ENCODE measurements at places on chromosomes 2 and 18. TPM values are rescaled to one million over a fixed set of nuclear protein-coding genes. Genes with fewer than 3 reads are reported as not detected.
A peak's percentile ranks its signal among the peaks of the same experiment; 100 is the strongest.

Gene MC4R
- polyA plus RNA-seq = 0.38 TPM

Gene GALNT13
- polyA plus RNA-seq = 0.43 TPM

DNA sequence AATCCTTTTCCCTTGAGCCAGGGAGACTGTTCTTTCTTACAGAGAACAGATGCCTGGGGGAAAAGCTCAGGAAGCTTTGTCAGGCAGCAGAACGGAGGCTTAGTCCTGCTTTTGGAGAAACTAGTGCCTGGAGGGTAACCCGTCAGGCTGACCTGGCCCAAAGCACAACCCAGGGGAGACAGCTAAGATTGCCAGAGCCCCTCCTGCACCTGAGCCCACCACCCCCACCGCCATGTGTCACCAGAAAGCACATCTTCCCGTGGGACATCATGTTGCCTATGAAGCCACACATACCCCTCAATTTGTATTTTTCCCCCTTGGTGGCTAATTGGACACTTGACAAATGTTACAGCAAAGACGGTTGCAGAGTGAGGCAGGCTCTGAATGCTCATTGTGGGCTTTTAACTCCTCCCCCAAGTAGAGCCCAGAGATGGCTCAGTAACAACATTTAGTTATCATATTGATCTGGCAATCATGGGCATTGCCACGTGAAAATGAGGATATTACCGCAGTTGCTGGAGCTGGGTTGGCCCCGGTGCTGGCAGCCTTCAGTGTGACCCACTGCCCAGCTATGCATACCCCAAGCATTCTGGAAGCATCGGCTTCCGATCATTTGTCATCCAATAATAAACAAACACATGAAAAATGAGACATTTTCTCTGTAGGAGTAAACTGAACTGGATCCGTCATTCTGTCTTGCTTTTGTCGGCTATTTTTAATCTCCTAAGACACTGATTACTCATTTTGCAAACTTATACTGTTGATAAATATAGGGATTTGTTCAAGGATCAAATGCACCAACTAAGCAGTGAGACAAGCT is 229.5 kb downstream of the ATAD2B start:
- H3K27ac ChIP-seq = no peak overlapping the region
- H3K27me3 ChIP-seq = no peaks in the 10 kb centered on the region
- H3K4me1 ChIP-seq = peaks cover 11% of the 10 kb centered on the region
- H3K36me3 ChIP-seq = peaks cover 64% of the 10 kb centered on the region

- peaks cover 15% of the 10 kb centered on the region for H3K4me1 ChIP-seq
- no peaks in the 10 kb centered on the region for H3K36me3 ChIP-seq
- H3K4me3 ChIP-seq = no peak overlapping the region
- no peak overlapping the region for H3K27ac ChIP-seq
These were observed 159.4 kb downstream of the GALNT14 start for GRCh38 chr2:30978854-30979253.

Gene SH3RF3
- polyA plus RNA-seq = 4.1 TPM

GRCh38 chr2:128373451-128374000 is 54.9 kb upstream of the HS6ST1 start:
- H3K4me3 ChIP-seq = no peak overlapping the region
- no peaks in the 10 kb centered on the region for H3K36me3 ChIP-seq
- no peak overlapping the region for H3K27ac ChIP-seq
- no peak for DNase-seq

Gene NABP1
- polyA plus RNA-seq = 8.2 TPM

DNA sequence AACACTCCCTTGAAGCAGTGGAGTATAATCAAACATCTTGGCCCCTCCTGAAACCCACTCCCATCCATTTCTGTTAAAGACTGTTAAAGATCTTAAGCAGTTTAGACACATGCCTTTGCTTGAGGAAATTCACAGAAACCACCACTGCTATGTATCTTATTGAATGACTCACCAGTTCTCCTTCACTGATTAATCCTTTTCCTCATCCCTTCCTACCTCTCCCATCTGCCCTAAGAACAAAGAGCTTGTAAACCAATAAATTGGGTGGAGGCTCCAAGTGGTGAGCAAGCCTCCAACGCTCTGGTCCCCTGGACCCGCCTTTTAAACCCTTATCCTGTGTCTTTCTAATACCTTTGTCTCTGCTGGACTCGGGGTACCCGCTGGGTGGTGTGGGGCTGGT is 746.1 kb downstream of the LRP1B start:
- H3K27me3 ChIP-seq = no peaks in the 10 kb centered on the region
- no peak overlapping the region for H3K27ac ChIP-seq
- H3K4me3 ChIP-seq = no peak overlapping the region
- DNase-seq = no peak
- no peaks in the 10 kb centered on the region for H3K4me1 ChIP-seq
- no peaks in the 10 kb centered on the region for H3K36me3 ChIP-seq

Gene UGT1A5
- not detected for polyA plus RNA-seq

Gene PSMA8
- not detected for polyA plus RNA-seq

GRCh38 chr2:48059975-48060374 is 153.7 kb upstream of the FBXO11 start:
- H3K36me3 ChIP-seq = no peaks in the 10 kb centered on the region
- no peak for DNase-seq
- no peak overlapping the region for H3K4me3 ChIP-seq
- H3K27me3 ChIP-seq = no peaks in the 10 kb centered on the region
- H3K27ac ChIP-seq = no peak overlapping the region

Gene SERPINB2
- 0.10 TPM for polyA plus RNA-seq

Gene SMCHD1
- 36.4 TPM for polyA plus RNA-seq

DNA sequence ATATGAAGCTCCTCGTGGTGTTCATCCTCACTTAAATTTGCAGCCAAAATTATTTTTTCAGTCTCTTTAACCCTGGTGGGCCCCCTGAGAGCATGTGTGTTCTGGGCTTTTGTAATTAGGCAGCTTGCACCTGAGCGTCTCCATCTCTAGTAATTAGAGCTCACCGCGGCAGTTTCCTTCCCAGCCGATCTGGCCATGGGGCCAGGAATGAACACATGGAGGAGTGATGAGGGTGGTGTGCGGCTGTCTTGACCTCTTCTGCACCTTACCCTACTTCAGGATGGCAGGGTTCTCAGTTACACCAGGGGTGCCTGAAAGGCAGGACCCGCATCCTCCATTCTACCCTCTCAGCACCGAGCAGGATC is 98.5 kb downstream of the AFF3 start:
- H3K27me3 ChIP-seq = no peaks in the 10 kb centered on the region
- H3K4me3 ChIP-seq = no peak overlapping the region
- H3K36me3 ChIP-seq = no peaks in the 10 kb centered on the region
- no peak overlapping the region for H3K27ac ChIP-seq

Gene LIPG
- 4.0 TPM for polyA plus RNA-seq

Gene C2orf15
- polyA plus RNA-seq = 0.41 TPM

DNA sequence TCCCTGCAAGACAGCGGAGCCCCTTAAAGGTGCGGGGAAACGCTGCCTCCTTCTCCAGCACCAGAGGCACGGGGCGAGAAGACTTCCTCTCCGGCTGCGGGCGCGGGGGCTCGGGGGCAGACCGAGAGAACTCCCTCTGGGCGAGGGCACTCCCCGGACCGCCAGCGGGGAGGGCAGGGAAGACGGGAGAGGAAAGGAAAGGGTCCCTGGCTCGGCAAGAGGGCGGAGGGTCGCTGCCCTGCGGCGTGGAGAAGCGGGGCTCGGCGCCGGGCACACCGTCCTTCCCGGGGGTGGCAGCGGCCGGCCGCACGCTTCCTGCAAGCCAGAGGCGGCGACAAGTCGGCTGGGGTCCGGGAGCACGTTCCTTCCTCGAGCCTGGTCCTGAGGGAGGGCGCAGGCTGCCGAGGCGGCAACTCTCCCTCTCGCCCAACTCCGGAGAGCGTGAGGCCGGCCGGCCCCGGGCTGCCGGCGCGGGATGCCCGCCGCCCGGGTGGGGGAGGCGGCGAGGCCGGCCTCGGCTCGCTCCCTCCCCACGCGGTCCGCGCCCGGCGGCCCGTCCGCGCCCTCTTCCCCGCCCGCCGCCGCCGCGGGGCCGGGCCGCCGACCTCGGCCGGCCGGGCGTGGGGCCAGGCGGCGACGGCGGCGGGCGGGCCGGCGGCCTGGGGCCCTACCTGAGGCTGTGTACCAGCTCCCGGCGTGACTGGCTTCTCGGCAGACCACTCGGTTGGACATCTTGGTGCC is 1.1 kb downstream of the MEMO1 start:
- H3K4me3 ChIP-seq = peak overlapping the region; percentile 61
- DNase-seq = peak; percentile 47
- H3K36me3 ChIP-seq = peaks cover 4% of the 10 kb centered on the region
- H3K27ac ChIP-seq = peak overlapping the region; percentile 50
- H3K4me1 ChIP-seq = peaks cover 6% of the 10 kb centered on the region
- H3K27me3 ChIP-seq = no peaks in the 10 kb centered on the region

- H3K27me3 ChIP-seq = no peaks in the 10 kb centered on the region
- peak; percentile 42 for DNase-seq
- H3K4me1 ChIP-seq = peaks cover 11% of the 10 kb centered on the region
- H3K27ac ChIP-seq = no peak overlapping the region
- H3K4me3 ChIP-seq = no peak overlapping the region
These were observed 97.0 kb upstream of the SLC35G4 start for GRCh38 chr18:11512096-11513025.

Gene GALM
- 12.3 TPM for polyA plus RNA-seq

DNA sequence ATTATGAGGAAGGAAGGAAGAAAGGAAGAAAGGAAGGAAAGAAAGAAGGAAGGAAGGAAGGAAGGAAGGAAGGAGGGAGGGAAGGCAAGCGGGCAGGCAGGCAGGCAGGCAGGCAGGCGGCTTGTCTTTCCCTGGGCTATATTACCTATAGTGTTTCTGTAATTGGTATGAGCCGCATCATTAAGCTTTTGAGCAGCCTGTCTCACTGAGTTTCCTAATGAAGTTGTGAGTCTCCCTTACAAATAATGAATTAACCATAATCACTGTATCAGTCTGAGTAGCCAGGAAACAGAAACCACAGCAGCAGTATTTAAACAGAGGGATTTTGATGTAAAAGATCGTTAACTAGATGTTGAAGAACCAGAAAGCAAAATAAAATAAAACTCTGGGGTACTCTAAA is 11.8 kb upstream of the SULT1C3 start:
- no peak overlapping the region for H3K27ac ChIP-seq
- H3K4me3 ChIP-seq = no peak overlapping the region
- no peaks in the 10 kb centered on the region for H3K27me3 ChIP-seq
- no peaks in the 10 kb centered on the region for H3K4me1 ChIP-seq
- H3K36me3 ChIP-seq = no peaks in the 10 kb centered on the region

GRCh38 chr2:50958504-50958903 is 73.4 kb downstream of the NRXN1 start:
- H3K4me1 ChIP-seq = peaks cover 2% of the 10 kb centered on the region
- peak overlapping the region; percentile 83 for H3K27ac ChIP-seq
- peak overlapping the region; percentile 1 for H3K4me3 ChIP-seq
- DNase-seq = peak; percentile 57
- H3K36me3 ChIP-seq = no peaks in the 10 kb centered on the region

GRCh38 chr2:112645310-112646101 is at the start of gene SLC20A1:
TSS of gene SLC20A1 (plus strand) at chr2:112645939. CDS start at chr2:112646829, 890 bp downstream.
- peaks cover 7% of the 10 kb centered on the region for H3K4me1 ChIP-seq
- DNase-seq = peak; percentile 96
- H3K36me3 ChIP-seq = peaks cover 20% of the 10 kb centered on the region
- no peaks in the 10 kb centered on the region for H3K27me3 ChIP-seq
- peak within 1 kb of the TSS; percentile 93 for H3K27ac ChIP-seq
- H3K4me3 ChIP-seq = peak within 1 kb of the TSS; percentile 92

DNA sequence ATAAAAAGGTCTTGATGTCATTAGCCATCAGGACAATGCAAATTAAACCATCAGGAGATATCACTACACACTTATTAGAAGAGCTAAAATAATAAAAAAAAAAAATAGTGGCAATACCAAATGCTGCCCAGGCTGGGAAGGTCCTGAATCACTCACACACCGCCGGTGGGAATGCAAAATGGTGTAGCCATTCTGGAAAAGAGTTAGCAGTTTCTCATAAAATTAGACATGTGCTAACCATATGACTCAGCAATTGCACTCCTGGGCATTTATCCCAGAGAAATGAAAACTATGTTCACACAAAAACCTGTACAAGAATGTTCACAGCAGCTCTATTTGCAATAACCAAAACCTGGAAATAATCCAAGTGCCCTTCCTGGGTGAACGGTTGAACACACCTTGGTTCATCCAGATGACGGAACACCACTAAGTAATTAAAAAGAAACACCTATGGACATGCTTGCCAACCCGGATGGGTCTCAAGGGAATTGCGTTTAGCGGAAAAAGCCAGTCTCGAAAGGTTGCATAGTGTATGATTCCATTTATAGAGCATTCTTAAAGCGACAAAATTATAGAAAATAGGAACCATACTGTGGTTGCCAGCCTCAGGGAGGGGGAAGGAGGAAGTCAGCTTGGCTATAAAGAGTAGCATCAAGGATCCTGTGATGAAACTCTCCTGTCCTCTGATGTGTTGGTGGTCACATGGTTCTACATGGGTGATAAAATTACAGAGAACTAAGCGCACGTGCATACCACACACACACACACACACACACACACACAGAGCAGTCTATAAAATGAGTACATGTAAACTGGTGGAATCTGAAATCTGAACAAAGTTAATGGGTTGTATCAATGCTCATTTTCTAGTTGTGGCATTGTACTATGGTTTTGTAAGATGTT is 4.6 kb downstream of the MBP start:
- peak overlapping the region; percentile 25 for H3K27ac ChIP-seq
- H3K27me3 ChIP-seq = peaks cover 23% of the 10 kb centered on the region
- H3K4me3 ChIP-seq = no peak overlapping the region

Gene CD8B
- polyA plus RNA-seq = 1.7 TPM

DNA sequence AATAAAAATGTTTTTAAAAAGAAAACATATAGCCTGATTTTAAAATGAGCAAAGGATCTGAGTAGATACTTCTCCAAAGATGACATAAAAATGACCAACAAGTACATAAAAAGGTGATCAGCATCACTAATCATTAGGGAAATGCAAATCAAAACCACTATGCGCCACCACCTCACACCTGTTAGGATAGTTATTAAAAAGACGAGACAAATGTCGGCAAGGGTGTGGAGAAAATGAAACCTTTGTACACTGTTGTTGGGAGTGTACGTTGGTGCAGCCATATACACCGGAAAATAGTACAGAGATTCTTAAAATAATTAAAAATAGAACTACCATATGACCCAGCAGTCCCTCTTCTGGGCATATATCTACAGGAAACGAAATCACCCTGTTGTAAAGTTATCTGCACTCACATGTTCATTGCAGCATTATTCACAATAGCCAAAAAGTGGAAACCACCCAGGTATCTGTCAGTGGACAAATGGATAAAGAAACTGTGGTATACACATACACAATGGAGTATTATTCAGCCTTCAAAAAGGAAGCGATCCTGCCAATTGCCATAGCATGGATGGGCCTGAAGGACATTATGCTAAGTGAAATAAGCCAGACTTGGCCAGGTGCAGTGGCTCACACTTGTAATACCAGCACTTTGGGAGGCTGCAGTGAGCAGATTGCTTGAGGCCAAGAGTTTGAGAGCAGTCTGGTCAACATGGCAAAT is 91.6 kb downstream of the PRKRA start:
- no peak overlapping the region for H3K27ac ChIP-seq
- no peaks in the 10 kb centered on the region for H3K27me3 ChIP-seq
- no peaks in the 10 kb centered on the region for H3K4me1 ChIP-seq
- H3K4me3 ChIP-seq = no peak overlapping the region

Gene NT5C1B
- 0.73 TPM for polyA plus RNA-seq
